ENCODE measurements at places on chromosomes 5 and 9.

GRCh38 chr5:170491479-170491878 is 12.3 kb upstream of the KCNIP1 start:
- no peak for DNase-seq

- no peak for DNase-seq
These were observed 146.7 kb upstream of the COL5A1 start for GRCh38 chr9:134494905-134495304.

DNA sequence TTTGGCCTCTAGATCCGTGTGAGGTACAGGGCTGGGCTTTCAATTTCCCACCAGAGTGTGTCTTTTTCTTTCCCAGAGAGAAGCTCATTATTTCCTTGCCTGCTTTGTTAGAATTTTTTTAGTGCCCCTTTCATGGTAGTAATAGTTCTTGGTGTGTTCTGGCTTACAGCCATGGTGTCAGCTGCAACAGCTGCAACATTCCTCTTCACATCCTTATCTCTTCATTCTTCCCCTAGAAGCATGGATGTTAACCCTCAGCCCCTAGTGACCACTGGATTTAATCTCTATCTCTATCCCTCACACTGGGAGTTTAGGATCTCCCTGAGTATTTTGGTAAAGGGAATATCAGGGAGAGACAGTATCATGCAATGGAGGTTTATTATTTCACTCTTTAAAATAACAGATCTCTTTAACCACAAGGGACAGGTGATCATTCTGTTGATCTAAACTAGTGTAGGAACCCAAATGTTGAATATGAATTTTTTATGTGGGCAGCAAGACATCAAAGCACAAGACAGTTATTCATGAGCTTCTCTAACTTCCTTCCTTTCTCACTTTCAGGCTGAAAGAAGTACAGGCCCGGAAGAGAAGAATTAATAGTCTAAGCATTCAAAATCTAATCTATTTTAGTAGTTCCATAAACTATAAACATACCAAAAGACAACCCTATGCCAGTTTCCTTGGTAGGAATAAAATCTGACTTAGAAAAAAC is 160.2 kb downstream of the FAM170A start:
- DNase-seq = no peak

- no peak for DNase-seq
These were observed 15.4 kb downstream of the REEP5 start for GRCh38 chr5:112906637-112907036.

GRCh38 chr9:37424204-37424685 is 1.7 kb downstream of the GRHPR start:
- no peak for DNase-seq

- peak; percentile 73 for DNase-seq
These were observed 747 bp downstream of the LRSAM1 start for GRCh38 chr9:127451858-127452656.

- DNase-seq = no peak
These were observed 52.0 kb downstream of the CFAP77 start for GRCh38 chr9:132461971-132462370.

DNA sequence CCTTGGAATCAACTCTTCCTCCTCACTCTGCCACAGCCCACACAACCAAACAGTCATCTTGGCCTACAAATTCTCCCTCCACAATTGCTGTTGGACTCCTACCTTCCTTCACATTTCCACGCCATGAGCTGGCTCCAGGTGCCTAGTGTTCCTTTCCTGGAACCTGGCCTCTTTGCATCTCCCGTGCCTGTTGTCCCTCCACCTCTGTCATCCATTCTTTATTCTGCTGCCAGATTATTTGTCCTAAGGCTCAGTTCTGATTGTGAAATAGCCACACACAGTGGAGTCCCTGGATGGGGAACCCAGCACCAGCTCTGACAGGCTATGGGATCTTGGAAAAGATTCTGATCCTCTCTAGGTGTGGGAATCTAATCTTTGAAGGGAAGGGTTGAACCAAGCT is 109.1 kb upstream of the ANKH start:
- no peak for DNase-seq

DNA sequence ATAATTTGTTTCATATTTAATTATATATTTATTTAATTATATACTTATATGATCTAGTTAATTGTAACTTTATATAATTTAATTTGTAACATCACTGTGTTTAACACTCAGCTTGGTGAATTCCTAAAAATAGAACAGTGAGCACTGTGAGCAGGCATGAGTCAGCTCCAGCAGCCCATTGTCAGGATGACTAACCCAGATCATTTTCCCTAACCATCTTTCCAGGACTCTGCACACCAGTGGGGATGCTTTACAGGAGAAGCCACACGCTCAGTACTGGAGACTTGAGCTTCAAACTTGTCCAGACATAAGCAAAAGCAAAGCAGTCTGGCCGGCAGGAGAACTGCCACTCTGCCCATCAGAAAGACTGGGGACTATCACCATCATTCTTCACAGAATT is 446.2 kb upstream of the TRPC7 start:
- DNase-seq = no peak

DNA sequence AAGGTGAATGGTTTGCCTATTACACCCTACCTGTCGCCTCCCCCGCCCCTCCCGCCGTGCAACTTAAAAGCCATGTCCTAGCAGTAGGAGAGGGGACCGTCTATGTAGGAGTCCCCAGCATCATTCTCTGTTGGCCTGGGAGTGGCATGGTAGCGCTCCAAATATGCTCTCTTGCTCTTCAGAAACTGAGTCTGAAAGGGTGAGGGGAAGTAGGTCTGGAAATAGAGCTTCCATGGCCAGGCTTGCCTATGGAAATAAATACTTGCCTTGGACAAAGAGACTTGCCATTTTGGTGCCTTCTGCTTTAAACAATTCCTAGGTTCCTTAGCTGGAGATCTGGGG is 1.4 kb downstream of the RGS7BP start:
- DNase-seq = no peak

GRCh38 chr9:129482521-129483414 is 138.1 kb downstream of the C9orf50 start:
- DNase-seq = peak; percentile 57

DNA sequence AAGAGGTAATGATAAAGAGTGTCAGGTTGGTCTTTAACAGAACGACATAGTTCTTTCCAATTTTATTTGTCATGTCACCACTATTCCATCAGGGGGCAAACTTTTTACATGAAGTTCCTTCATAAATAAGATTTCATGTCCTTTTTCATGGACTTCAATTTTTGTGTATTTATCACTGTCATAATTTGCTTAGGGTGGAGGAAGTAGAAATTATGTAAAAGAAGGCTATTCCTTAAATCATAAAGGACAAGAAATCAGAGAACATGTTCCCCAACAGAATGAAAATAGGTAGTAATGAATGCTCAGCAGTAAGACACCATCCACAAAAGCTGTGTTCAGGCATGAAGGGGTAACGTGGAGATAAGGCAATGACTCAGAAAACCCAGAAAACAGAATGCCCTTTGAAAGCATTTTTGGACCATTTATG is 72.7 kb downstream of the ZFAND5 start:
- no peak for DNase-seq

DNA sequence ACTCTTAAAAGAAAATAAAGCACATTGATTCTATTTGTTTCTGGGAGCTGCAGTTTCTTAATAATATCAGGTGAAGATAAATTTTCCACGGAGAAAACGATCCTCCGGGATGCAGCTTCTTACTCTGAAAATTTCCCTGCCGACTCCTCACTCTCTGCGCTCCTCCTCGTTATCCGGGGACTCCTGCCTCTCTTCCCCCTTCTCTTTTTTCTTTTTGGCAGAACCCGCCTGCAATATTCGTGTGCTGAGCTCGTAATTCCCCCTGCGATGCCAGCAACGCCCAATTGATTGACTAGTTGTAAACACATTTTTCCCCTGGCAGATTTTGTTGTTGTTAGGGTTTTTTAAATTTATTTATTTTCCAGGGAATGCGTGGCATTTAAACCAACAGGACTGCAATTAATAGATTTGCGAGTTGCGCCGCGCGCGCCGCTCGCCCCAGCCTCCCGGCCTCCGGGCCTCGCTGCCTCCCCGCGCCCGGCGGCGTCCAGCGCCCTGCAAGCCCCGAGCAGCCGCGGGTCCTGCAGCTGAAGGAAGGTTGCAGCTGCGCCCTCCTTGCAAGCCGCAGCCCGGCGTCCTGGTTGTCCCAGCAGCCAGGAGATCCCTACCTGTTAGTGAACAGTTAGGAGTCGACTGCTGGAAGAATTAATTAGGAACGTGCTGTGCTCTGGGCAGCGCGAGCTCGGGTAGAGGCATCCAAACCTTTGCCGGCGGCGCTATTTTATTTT is 2.2 kb downstream of the NTNG2 start:
- DNase-seq = no peak

- DNase-seq = no peak
These were observed 13.7 kb upstream of the ROR2 start for GRCh38 chr9:91963711-91964240.

DNA sequence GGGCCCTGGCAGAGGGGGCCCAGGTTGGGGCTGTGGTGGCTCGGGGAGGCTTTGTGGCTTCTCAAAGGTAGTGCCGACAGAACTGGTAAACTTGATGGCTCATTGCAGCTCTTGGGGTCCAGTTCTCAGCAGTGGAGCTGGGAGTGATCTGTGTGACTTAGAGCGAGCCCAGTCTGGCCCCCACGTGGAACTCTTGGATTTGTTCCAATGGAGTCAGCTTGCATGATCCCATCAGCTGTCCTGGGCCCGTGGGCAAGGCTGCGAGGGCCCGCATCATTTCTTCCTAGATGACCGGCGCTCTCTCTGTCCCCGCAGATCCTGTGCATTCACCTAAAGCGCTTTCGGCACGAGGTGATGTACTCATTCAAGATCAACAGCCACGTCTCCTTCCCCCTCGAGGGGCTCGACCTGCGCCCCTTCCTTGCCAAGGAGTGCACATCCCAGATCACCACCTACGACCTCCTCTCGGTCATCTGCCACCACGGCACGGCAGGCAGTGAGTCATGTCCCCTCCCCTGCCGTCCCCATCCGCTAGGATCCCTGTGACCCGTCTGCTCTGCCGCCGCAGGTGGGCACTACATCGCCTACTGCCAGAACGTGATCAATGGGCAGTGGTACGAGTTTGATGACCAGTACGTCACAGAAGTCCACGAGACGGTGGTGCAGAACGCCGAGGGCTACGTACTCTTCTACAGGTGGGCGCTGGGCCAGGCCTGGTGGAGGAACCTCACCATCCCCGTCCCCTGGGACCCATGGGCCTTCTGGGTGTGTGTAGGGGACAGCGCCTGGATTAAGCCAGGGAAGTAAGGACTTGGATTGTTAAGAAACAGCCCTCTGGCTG is 39.2 kb downstream of the USP20 start:
- no peak for DNase-seq

DNA sequence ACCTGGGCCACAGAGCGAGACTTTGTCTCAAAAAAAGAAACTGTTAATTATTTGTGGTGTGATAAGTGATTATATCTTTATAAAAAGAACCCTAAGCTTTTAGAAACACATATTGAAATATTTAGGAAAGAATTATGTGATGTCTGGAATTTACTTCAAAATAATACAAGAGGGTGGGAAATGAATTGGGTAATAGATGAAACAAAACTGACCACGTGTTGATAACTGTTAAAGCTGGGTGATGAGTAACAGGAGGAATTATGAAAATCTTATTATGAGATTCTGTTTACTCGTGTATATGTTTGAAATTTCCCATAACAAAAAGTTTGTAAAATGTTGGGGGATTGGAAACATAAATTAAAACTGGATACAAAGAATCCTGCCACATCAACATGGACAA is 33.0 kb upstream of the PPP2CA start:
- DNase-seq = no peak

DNA sequence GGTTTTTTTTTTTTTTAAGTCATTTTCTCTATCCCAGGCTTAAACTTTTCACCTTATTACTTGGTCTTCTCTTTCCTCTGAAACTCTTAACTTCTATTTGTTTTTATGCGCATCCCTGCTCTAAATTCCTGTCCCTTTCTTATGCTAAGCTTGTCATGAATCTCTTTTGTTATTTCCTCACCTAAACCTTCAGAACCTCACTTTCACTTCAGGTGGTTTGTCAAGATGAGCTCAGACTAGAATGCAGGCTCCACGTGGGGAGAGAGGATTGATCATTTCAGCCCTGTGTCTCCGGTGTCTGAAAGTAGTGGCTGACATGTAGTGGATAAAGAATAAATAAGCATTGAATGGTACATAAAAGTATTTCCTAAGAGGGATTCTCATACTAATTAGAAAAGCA is 63.6 kb downstream of the ANXA1 start:
- DNase-seq = no peak

DNA sequence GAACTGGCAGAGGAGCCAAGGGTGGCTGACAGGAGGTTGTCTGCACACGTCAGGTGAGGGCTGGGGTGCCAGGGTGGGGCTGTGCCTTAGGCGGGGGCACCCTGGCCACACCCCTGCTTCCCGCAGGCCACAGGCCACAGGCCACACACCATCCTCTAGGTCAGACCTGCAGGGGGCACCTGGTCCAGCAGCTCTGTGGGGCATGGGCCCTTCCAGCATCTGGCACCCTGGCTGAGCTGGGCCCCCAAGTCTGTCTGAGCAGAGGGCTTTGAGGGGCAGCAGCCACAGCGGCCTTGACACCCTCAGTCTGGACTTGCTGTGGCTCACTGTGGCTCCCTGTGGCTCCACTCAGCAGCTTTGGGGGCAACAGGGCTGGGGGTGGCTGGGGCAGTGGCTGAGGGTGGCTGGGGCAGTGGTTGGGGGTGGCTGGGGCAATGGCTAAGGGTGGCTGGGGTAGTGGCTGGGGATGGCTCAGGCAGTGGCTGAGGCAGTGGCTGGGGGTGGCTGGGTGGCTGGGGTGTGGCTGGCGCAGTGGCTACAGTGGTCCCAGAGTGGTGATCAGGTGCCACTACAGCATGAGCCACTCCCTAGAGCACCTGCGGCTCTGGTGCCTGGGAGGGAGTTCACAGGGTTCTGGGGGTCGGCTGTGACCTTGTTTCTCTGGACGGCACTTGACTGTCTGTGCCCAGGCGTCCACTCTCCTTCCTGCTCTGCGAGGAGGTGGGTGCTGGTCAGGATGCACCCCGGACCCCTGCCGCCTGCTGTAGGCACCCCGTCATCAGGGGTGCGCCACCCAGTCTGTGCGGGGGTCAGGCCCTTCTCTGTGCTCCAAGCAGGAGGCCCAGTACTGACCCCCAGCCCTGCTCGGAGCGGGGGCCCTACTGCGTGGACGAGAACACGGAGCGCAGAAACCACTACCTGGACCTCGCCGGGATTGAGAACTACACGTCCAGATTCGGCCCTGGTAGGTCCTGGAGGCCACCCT is 27.1 kb downstream of the NKD2 start:
- no peak for DNase-seq

- DNase-seq = no peak
These were observed 7.1 kb upstream of the OCLN start for GRCh38 chr5:69485471-69485870.

GRCh38 chr5:174825587-174825986 is 101.2 kb downstream of the MSX2 start:
- no peak for DNase-seq

GRCh38 chr5:104375345-104375744 is 812.8 kb upstream of the NUDT12 start:
- no peak for DNase-seq

DNA sequence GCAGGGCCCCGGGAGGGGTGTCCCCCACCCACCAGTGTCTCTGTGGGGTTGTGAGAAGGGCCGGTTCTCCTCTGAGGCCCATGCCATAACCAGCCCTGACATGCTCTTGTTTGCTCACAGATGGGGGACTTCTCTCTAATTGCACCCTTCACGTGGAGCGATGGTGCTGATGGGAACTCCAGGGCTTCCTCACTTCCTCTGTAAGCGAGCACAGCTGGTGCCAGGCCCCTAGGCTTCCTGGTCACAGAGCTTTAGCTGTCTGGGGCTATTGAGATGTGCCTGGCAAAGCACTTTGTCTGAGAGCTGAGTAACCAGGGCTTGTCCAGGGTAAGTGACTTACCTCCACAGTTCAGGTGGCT is 36.4 kb downstream of the PHF2 start:
- peak; percentile 30 for DNase-seq

- no peak for DNase-seq
These were observed 46.8 kb upstream of the HAPLN1 start for GRCh38 chr5:83767409-83767992.

- DNase-seq = no peak
These were observed 42.8 kb downstream of the SHB start for GRCh38 chr9:38026021-38026809.

Data from stimulated activated naive CD8-positive, alpha-beta T cell treated with anti-CD3 and anti-CD28 coated beads, Interleukin-15, Interleukin-2, amounts not matched to agents 100 U/mL and 50 U/mL, for 24 hours (primary cell).